Ecto neural progenitor cell (in vitro differentiated cells): ENCODE measurements at places on chromosomes 4 and X.

GRCh38 chr4:11831739-11832138 is 403.0 kb upstream of the HS3ST1 start:
- no peak for DNase-seq

DNA sequence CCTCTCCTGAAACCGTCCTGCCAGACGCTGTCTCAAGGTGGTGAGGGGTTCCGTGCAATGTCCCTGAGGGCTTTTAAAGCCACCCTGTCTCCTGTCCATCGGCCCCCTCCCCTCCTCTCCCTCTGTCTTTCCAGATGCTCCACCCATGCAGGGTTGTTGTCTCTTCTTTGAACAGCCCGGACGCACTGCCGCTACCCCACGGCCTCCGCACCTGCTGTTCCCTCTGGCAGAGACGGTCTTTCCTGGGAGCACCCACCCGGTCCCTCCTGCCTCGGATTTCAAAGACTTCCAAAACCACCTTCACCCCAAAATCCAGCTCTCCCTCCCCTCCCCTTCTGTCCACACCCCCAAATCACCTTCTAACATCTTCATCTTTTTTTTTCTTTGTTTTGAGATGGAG is 4.1 kb upstream of the ASMT start:
- DNase-seq = no peak

DNA sequence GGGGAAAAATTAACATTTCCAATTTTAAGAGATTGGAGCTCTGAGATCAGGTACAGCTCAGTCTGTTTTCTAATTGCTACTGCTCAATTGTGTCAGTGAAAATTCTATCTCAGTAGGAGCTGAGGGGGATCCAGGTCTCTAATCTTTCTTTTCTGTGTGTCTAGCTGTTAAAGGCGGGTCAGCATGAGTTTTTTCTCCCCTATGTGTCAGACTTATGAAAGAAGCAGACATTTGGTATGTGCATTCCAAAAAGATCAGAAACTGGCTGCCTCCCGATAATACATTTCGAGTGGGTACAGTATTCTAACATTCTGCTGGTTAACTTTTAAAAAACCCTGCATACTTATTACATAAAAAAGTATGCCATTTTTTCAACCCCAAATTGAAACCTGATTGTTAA is 72.4 kb downstream of the PCDH7 start:
- no peak for DNase-seq

- no peak for DNase-seq
Measured at GRCh38 chr4:147799986-147800555, 68.2 kb downstream of the ARHGAP10 start.

DNA sequence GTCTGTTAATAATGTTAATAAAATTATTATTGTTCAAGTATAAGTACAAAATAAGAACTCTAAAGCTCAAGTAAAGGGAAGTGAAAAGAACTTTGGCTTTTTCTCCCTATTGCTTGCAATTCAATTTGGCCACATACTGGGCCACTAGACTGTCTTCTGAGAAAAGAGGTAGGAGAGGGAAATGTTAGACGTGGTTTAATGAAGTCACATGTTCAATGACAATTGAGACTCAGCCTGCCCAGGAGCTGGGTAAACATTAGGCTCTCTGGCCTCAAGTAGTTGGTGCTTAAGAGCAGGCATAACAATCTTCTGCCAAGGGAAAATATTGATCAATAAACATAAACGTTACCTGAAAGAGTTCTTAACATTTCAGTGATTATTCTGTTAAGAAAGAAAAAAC is 15.1 kb upstream of the PRSS12 start:
- no peak for DNase-seq

DNA sequence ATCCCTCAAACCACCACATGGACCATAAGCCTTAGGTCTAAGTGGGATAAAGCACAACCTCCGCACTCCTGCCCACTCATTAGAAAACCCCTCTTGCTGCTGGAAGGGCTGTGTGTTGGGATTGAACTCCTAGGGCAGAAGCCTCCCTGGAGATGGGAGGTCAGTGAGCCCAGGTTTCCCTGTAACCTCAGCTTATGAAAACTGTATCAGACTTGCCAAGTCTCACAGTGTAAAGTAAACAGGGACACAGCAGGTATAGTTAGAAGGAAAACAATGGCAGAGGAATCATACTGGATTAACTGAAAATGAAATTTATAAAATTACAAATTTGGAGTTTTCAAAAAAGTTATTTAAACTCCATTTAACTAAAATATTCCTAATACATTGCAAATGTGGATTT is 29.9 kb downstream of the CASP6 start:
- DNase-seq = no peak

- no peak for DNase-seq
Measured at GRCh38 chr4:83556006-83556707, 20.2 kb downstream of the GPAT3 start.

GRCh38 chr4:88674979-88675378 is 22.6 kb downstream of the NAP1L5 start:
- DNase-seq = no peak

GRCh38 chr4:2804973-2805501 is 12.2 kb downstream of the SH3BP2 start:
- no peak for DNase-seq

- no peak for DNase-seq
Measured at GRCh38 chr4:163344147-163345125, 744 bp downstream of the NPY5R start.
